ENCODE measurements at places on chromosomes 2 and 18.

- no peak for DNase-seq
These were observed 12.6 kb downstream of the ATP6V1C2 start for GRCh38 chr2:10733980-10734379.

DNA sequence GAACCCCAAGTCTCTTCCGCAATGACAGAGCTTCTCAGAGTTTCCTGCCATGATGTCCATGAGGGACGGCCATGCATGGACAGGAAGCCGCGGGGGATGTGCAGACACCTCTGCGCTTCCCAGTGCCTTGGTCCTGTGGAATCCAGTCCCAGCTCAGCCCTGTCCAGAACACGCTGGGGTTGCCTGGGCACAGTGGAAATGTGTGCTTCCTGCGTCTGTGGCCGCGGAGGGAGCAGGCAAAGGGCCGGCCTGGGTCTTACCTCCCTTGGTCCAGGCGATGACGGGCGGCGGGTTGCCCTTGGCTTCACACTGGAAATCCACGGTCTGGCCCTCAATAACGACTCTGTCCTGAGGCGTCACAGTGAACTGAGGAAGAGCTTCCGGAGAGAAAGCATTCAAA lies 79.6 kb downstream of the PXDN start:
- DNase-seq: no peak

DNA sequence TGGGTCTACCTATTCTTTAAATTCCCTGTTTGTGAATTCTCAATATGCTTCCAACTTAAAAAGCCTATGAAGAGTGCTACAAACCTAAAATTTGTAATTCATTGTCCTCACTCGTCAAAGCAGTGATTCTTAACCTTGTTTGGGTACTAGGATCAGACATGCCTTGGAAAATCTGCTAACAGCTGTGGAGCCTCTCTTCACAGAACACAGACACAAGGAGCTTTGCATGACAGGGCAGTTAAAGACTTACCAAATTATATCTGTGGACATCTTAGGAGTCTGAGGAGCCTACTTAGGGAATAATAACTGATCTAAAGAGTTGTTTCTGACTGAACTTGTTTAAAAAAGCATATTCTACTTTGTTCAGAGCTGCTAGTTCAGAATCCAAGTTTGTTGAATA lies 38.1 kb downstream of the TMEM87B start:
- DNase-seq: no peak

GRCh38 chr2:42545841-42546390 lies 22.5 kb upstream of the MTA3 start:
- no peak for DNase-seq

GRCh38 chr18:54812885-54813284 lies 15.4 kb upstream of the RAB27B start:
- no peak for DNase-seq

DNA sequence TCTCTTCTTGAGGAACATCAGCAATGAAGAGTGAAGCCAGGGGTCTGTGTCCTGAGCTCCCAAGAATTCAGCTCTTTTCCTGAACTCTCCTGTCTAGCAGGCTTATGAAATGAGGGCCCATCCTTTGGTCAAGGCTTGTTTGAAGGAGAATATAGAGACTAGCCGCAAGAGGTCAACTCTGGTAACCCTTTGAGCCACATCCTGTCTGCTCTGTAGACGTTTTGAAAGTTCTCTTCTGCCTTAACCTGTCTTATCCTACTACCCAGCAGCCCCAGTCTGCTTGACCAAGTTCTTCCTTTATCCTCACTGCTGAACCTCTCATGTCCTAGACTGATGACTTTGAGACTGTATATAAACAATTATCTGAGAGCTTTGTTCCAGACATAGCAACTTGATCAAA lies 5.4 kb downstream of the SEMA4F start:
- no peak for DNase-seq

DNA sequence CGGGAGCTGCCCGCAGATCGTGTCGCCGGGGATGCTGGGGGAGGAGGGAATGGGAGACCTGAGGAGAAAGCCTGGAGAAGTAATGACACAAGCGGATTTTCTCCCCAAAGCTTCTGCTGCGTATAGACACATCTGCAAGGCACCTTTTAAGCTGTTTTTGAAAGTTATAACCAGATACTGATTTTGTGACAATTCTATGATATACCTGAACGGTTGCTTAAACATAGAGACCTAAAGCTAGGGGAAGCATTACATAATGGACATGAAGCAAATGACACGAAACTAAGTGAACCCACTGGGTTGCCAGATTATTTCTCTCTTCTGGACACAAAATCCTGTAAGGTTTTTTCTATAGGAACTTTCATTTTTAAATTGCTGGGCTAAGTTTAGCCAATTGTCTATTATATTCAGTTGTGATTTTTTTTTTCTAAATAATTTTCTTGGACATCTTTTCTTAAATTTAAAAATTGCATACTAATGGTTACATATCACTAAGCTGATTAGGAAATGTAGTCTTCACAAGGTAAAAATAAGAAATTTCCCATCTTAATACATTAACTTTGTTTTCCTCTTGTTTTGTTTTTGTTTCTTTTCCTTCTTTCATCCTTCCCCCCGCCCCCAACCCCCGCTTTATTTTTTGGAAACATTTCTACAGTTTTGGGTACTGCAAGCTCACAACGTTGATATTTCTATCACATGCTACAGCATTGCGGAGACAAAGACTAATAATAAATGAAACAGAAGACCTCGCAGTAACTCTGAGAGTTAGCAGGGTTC lies 1.3 kb downstream of the OSBPL6 start:
- DNase-seq: no peak

DNA sequence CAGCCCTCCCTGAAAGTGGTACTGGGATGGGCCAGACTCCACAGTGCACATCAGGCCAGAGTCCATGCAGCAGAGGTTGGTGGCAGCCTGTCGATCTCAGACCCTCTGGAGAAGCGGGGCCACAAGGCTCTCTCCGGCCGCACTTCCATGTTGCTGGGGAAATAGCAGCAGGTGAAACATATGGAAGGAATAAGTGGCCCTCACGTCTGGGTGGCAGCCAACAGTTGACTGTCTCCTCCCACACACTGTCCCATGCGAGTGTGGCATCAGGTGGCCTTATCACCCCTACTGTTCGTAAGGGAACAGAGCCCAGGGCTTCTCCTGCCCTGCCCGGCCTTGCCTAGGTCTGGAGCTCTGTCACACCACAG lies 58.1 kb upstream of the FOSL2 start:
- DNase-seq: no peak

DNA sequence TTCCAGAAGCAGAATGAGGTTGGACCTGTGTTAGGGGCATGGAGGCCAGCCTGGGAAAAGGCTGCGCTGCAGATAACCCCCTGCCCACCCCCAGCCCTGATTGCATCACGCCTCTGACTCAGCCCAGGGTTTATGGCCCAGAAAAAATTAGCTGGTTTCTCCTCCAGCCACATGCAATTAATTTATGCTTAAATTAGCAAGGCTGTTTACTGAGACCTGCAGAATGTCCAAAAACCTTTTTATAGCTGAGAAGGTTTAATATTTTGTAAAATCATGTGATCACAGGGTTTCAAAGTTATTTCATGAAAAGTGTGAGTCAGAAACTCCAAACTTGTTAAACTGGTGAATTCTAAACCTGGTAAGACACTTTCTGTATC lies 123.1 kb upstream of the HDAC4 start:
- DNase-seq: no peak

GRCh38 chr2:27645197-27645596 lies 16.3 kb downstream of the GPN1 start:
- no peak for DNase-seq

GRCh38 chr18:37871561-37871960 lies 306.0 kb upstream of the CELF4 start:
- no peak for DNase-seq

- no peak for DNase-seq
These were observed 100.7 kb upstream of the RNU4ATAC start for GRCh38 chr2:121429927-121430520.

- no peak for DNase-seq
These were observed 91.6 kb downstream of the TMX3 start for GRCh38 chr18:68623342-68623741.

- no peak for DNase-seq
These were observed 27.1 kb upstream of the STEAP3 start for GRCh38 chr2:119196301-119197125.
